ENCODE measurements at places on chromosomes 5 and 9. TPM values are rescaled to one million over a fixed set of nuclear protein-coding genes. Genes with fewer than 3 reads are reported as not detected.

- H3K4me1 ChIP-seq = no peaks in the 10 kb centered on the region
- H3K27me3 ChIP-seq = no peaks in the 10 kb centered on the region
- no peak overlapping the region for H3K4me3 ChIP-seq
- DNase-seq = no peak
Measured at GRCh38 chr5:89698028-89698427, 711.5 kb downstream of the CETN3 start.

DNA sequence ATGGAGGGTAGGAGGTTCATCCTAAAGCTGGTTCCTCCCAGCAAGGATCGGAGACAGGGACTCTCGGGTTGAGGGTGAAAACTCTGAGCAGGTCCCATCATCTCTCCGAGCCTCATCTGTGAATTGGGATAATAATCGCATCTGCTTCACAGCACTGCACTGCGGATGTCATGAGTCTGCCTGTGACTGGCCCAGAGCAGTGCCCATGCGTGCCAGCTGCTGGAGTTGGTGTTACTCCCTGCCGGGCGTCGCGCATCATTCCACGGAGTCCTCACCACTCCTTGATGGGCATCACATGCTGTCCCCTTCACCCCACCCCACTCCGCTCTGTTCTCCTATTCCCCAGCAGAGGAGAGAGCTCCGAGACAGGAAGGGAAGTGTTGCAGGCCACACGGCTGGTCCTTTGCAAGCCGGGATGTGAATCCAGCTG is 35.1 kb upstream of the ORM1 start:
- H3K4me3 ChIP-seq = no peak overlapping the region
- peaks cover 3% of the 10 kb centered on the region for H3K36me3 ChIP-seq
- no peak for DNase-seq
- H3K27me3 ChIP-seq = no peaks in the 10 kb centered on the region
- H3K4me1 ChIP-seq = peaks cover 14% of the 10 kb centered on the region

DNA sequence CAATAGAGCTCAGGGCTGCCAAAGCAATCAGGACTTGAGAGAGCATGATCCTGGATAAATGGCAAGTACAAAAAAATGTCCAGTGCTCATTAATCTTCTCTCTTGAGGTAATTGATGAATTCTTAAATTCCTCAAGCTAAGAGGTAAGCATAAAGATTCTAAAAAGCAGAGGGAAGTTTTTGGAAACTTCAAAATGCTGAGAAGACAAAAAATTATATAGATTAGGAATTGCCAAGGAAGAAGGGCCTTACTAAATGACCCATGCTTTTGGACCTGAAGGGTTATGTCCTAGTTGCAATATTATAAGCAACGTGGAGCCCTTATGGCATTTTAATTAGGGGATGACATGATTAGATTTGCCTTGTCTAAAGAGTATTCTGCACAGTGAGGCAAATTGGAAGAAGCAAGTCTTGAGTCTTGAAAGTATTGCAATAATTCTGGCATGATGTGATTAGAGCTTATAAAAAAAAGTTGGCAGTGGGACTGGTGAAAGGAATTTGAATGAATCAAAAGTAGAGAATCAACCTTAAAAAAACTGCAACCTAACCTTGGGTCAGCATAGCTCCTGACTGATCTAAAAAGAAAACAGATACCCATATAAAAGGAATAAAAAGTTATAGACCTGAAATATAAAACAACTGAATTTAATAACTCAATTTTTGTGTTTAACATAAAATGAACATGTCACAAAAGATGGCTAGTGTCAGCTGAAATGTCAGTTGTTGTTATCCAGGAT is 323.8 kb upstream of the ARRDC3 start:
- H3K27ac ChIP-seq = no peak overlapping the region
- DNase-seq = peak; percentile 21
- H3K36me3 ChIP-seq = no peaks in the 10 kb centered on the region
- no peaks in the 10 kb centered on the region for H3K27me3 ChIP-seq
- no peaks in the 10 kb centered on the region for H3K4me1 ChIP-seq

GRCh38 chr9:124594673-124595072 is 87.5 kb upstream of the NR5A1 start:
- H3K36me3 ChIP-seq = no peaks in the 10 kb centered on the region
- H3K4me1 ChIP-seq = no peaks in the 10 kb centered on the region
- peak; percentile 45 for DNase-seq

Gene SLC24A2
- total RNA-seq = under 0.01 TPM

- no peaks in the 10 kb centered on the region for H3K4me1 ChIP-seq
- no peak for DNase-seq
- H3K4me3 ChIP-seq = no peak overlapping the region
- no peaks in the 10 kb centered on the region for H3K36me3 ChIP-seq
- no peaks in the 10 kb centered on the region for H3K27me3 ChIP-seq
- no peak overlapping the region for H3K27ac ChIP-seq
Measured at GRCh38 chr5:41598011-41598410, 87.6 kb upstream of the PLCXD3 start.

DNA sequence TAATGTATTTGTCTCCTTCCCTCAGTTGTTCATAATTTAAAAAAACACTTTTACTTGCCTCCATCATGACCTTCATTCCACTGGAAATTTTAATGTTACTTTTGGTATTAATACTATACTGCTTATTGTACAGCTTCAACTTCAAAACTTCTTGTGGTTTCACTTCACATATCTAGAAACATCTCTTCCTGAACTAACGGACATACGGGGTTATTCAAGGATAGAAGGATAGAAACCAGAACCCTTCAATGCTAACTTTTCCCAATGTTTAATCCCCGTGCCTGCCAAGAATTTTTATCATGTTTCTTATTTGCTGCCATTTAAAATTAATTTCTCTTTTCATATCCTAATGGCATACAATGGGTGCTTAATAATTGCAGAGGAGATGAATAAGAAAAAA is 36.3 kb upstream of the SETD9 start:
- H3K36me3 ChIP-seq = no peaks in the 10 kb centered on the region
- no peaks in the 10 kb centered on the region for H3K27me3 ChIP-seq
- no peaks in the 10 kb centered on the region for H3K4me1 ChIP-seq
- no peak overlapping the region for H3K4me3 ChIP-seq
- DNase-seq = no peak

DNA sequence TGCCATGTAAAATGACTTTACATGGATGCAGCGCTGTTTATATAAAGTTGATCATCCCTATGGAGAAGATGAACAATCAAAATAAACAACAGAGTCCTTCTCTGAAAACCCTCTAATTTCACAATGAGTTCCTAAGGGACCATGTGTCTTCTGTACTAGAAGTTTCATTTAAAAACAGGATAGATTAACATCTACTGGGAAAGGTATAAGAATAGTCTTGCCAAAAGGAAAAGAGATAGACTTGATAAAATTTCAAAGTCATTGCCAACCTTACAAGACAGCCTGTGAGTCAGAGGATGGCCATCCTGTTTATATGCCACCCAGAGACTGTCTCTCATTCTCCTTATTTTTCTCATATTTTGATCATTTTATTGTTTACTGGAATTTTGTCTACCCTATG is 367.1 kb upstream of the PDE4D start:
- H3K4me3 ChIP-seq = no peak overlapping the region
- no peak for DNase-seq
- H3K36me3 ChIP-seq = no peaks in the 10 kb centered on the region
- no peaks in the 10 kb centered on the region for H3K4me1 ChIP-seq

GRCh38 chr5:16492398-16493140 is 27.0 kb upstream of the ZNF622 start:
- peaks cover 3% of the 10 kb centered on the region for H3K4me1 ChIP-seq
- H3K27ac ChIP-seq = no peak overlapping the region
- H3K27me3 ChIP-seq = no peaks in the 10 kb centered on the region
- peak; percentile 36 for DNase-seq
- no peaks in the 10 kb centered on the region for H3K36me3 ChIP-seq

- no peaks in the 10 kb centered on the region for H3K27me3 ChIP-seq
- no peaks in the 10 kb centered on the region for H3K36me3 ChIP-seq
- H3K4me1 ChIP-seq = peaks cover 6% of the 10 kb centered on the region
- no peak overlapping the region for H3K4me3 ChIP-seq
Measured at GRCh38 chr5:133222979-133223378, 171.2 kb downstream of the HSPA4 start.

DNA sequence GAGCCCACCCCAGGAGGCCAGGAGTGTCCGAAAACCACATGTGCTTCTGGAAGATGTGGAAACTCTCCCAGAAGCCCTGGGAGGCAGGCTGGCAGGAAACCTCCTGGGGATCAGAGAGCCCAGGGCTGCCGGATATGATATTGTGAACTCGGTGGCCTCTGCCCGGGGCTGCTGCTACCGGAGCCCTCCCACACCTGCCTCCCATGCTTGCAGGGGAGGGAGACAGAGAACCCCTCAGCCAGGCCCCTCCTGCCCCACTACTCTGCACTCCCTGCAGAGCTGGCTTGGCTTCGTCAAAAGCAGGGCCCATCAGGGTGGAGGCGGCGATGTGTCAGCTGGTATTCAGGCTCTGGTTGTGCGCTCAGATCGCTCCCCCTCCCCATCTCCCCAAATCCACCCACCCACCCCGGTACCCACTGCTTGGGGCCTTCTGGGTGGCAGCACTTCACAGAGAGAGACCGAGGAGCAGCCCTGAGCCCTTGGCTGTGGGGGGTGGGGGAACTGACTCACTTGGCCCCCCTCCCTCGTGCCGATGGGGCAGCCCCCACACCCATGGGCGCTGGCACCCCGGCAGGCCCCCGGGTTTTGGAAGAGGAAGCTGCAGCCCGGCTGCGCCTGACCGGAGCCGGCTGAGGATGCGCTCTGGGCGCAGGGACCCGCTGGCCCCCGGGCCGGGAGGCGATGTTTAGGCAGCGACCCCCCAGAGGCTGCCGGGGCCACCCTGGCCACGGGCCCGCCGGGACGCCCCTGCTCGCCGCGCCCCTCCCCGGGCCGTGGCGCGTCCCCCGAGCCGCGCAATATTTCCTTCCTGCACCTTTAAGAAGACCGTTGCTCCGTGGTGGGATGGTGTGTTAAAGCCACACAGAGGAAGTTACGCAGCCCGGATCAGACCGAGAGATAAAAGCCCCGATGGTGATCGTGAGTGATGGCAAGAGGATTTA is 786 bp upstream of the NTNG2 start:
- DNase-seq = peak; percentile 76
- peaks cover 30% of the 10 kb centered on the region for H3K27me3 ChIP-seq
- no peaks in the 10 kb centered on the region for H3K36me3 ChIP-seq
- H3K4me1 ChIP-seq = peaks cover 4% of the 10 kb centered on the region
- no peak overlapping the region for H3K27ac ChIP-seq

Gene KIF12
- total RNA-seq = not detected

GRCh38 chr5:102547141-102548035 is 48.6 kb upstream of the SLCO6A1 start:
- no peaks in the 10 kb centered on the region for H3K27me3 ChIP-seq
- H3K4me3 ChIP-seq = no peak overlapping the region
- no peak overlapping the region for H3K27ac ChIP-seq
- no peaks in the 10 kb centered on the region for H3K36me3 ChIP-seq

- no peaks in the 10 kb centered on the region for H3K36me3 ChIP-seq
- H3K4me1 ChIP-seq = no peaks in the 10 kb centered on the region
- no peak overlapping the region for H3K27ac ChIP-seq
- DNase-seq = peak; percentile 30
- H3K4me3 ChIP-seq = no peak overlapping the region
Measured at GRCh38 chr5:79875230-79875629, 115.8 kb downstream of the MTX3 start.

DNA sequence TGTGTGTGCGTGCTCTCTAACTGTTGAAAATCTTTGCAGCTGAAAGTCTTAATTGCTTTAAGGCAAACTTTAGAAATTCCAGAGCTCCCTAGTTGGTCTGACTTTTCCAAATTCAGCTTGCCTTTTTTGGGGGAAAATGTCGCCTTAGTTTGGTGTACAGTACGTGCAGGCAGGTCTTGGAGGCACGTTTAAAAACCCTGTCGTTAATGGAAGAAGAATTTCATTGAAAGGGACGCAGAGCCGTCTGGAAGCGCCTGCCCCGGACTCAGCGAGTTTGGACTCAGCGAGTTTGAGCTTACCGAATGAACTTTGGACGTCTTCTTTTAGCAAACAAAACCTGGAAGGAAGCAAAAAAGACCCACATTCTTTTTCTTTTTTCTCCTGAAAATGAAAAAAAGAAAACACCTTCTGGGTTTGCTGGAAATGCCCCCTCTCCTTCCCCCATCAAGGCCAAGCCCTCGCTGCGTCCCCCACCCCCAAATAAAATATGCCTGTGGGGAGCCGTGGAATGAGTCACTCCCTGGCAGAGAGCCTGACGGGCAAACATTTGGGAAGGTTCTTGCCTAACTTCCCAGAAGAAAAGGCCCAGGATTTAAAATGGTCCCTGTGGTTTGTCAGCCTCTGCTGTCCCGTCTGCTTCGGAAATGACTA is 1.5 kb downstream of the NEK6 start:
- peaks cover 8% of the 10 kb centered on the region for H3K36me3 ChIP-seq
- H3K4me1 ChIP-seq = peaks cover 36% of the 10 kb centered on the region
- DNase-seq = peak; percentile 91
- H3K4me3 ChIP-seq = peak overlapping the region; percentile 96

- DNase-seq = no peak
- no peaks in the 10 kb centered on the region for H3K27me3 ChIP-seq
- no peaks in the 10 kb centered on the region for H3K36me3 ChIP-seq
- no peak overlapping the region for H3K27ac ChIP-seq
Measured at GRCh38 chr9:26066237-26066636, 388.0 kb upstream of the TUSC1 start.

Gene SOX30
- total RNA-seq = under 0.01 TPM

DNA sequence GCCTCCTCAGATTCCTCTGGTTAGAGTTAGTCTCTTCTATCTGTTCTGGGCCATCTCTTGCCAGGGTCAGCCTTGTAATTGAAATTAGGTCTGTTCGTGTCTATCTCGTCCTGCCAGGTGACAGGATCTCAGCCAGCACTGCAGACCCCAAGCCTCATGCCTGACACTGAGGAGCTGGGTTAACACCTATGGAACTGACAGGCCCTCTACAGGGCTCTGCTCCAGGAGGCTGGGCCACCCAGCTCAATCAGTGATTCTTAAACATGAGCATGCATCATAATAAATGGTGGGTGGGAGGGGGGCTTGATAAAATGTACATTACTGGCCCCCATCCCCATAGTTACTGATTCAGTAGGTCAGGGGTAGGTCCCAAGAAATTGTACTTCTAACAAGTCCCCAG is 103.4 kb downstream of the PSD2 start:
- H3K4me1 ChIP-seq = no peaks in the 10 kb centered on the region
- H3K27me3 ChIP-seq = peaks cover 24% of the 10 kb centered on the region
- H3K27ac ChIP-seq = no peak overlapping the region
- H3K4me3 ChIP-seq = no peak overlapping the region
- no peaks in the 10 kb centered on the region for H3K36me3 ChIP-seq

DNA sequence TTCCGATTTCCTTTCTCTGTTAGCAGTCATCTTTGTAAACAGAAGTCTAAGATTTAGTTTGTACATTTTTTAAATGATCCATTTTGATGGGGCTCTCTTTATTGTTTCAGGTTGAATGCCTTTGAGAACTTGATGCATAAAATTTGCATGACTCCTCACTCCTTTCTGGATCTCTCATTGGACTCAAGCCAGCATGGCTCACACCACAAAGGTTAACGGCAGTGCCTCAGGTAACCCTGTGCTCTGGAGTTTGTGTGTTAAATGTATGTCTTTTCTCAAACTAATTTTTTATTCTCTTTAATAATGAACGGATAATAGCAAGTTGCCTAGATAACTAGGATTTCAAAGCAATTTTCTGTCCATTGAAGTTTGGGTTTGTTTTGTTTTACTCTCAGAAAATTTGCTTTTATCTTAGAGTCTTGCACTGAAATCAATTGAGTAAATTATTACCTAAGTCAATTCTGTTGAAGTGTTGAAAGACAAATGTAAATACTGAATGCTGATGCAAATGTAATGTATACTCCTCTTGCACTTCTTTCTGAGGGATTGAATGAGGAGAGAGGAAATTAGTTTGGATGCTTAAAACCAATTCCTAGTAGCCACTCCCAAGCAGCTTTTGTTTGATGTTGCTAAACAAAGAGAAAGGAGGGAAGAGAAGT is 164.6 kb upstream of the DMRT1 start:
- no peaks in the 10 kb centered on the region for H3K4me1 ChIP-seq
- H3K36me3 ChIP-seq = no peaks in the 10 kb centered on the region
- peak overlapping the region; percentile 2 for H3K27ac ChIP-seq
- H3K27me3 ChIP-seq = no peaks in the 10 kb centered on the region

Gene UNC13B
- total RNA-seq = 38.3 TPM

Gene FUT7
- not detected for total RNA-seq

Data from fibroblast of lung (primary cell).